Spinal cord (tissue), 10 donors: ENCODE measurements at places on chromosomes 3 and 15.

- no peaks in the 10 kb centered on the region for H3K4me1 ChIP-seq
- no peaks in the 10 kb centered on the region for H3K27me3 ChIP-seq
- no peaks in the 10 kb centered on the region for H3K36me3 ChIP-seq
- no peak overlapping the region for H3K4me3 ChIP-seq
- DNase-seq: no peak
These were observed 117.2 kb downstream of the UACA start for GRCh38 chr15:70646169-70646568.

- H3K4me1 ChIP-seq: no peaks in the 10 kb centered on the region
- no peaks in the 10 kb centered on the region for H3K36me3 ChIP-seq
- H3K27ac ChIP-seq: no peak overlapping the region
- H3K27me3 ChIP-seq: no peaks in the 10 kb centered on the region
- H3K4me3 ChIP-seq: no peak overlapping the region
- DNase-seq: no peak
These were observed 212.5 kb upstream of the UBE2E1 start for GRCh38 chr3:23592961-23593931.

- H3K27ac ChIP-seq: no peak overlapping the region
- H3K4me3 ChIP-seq: no peak overlapping the region
These were observed 135.1 kb downstream of the KCNMB2 start for GRCh38 chr3:178671377-178671776.

GRCh38 chr3:194985031-194985578 lies 285.9 kb downstream of the XXYLT1 start:
- peak; percentile 64 for DNase-seq
- H3K4me1 ChIP-seq: peaks cover 13% of the 10 kb centered on the region
- H3K27me3 ChIP-seq: peaks cover 2% of the 10 kb centered on the region
- H3K36me3 ChIP-seq: no peaks in the 10 kb centered on the region
- H3K27ac ChIP-seq: no peak overlapping the region
- H3K4me3 ChIP-seq: peak overlapping the region; percentile 9

DNA sequence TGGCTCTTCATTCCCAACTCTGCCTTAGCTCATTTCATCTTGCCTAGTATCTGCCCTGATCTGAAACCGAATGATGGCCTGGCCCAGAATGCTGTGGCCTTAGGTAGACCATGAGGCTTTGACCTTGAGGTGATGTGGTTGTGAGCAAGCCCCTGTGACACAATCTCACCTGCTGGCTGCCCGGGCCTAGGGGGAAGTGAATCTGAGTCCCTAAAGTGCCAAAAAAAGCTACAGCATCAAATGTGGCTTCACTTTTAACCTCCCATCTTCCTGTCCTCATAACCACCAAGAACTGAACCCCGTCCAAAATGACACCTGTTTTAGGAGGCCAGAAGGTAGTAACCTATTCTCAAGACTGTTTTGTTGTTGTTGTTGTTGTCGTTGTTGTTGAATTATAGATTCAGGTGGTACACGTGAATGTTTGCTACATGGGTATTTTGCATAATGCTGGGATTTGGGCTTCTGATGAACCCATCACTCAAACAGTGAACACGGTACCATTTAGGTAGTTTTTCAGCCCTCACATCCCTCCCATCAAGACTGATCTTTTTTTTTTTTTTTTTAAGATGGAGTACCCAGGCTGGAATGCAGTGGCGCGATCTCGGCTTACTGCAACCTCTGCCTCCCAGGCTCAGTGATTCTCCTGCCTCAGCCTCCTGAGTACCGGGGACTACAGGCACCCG lies 54.6 kb downstream of the MCCC1 start:
- DNase-seq: no peak
- no peaks in the 10 kb centered on the region for H3K27me3 ChIP-seq
- no peaks in the 10 kb centered on the region for H3K4me1 ChIP-seq
- H3K27ac ChIP-seq: no peak overlapping the region
- peaks cover 20% of the 10 kb centered on the region for H3K36me3 ChIP-seq

DNA sequence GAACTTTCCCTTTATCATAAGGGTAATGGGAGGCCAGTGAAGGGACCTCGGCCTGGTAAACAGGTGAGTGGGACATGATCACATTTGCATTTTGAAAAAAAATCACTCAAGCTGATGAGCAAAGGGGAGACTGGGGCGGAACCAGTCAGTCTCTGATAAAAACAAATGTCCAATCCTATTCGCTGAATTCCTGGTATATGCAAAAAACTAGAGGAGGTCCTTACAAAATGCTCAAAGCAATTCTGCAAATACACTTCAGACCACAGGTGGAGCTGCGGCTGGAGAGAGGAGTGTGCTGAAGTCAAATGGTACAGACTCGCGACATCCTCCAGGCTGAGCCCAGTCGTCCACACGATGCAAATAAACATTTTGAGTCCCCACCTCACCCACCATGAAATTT lies 166.7 kb downstream of the FOXP1 start:
- H3K36me3 ChIP-seq: no peaks in the 10 kb centered on the region
- H3K27ac ChIP-seq: no peak overlapping the region
- DNase-seq: no peak
- no peaks in the 10 kb centered on the region for H3K27me3 ChIP-seq

- no peak for DNase-seq
- no peaks in the 10 kb centered on the region for H3K4me1 ChIP-seq
These were observed 732.9 kb upstream of the BCHE start for GRCh38 chr3:166570102-166570501.

DNA sequence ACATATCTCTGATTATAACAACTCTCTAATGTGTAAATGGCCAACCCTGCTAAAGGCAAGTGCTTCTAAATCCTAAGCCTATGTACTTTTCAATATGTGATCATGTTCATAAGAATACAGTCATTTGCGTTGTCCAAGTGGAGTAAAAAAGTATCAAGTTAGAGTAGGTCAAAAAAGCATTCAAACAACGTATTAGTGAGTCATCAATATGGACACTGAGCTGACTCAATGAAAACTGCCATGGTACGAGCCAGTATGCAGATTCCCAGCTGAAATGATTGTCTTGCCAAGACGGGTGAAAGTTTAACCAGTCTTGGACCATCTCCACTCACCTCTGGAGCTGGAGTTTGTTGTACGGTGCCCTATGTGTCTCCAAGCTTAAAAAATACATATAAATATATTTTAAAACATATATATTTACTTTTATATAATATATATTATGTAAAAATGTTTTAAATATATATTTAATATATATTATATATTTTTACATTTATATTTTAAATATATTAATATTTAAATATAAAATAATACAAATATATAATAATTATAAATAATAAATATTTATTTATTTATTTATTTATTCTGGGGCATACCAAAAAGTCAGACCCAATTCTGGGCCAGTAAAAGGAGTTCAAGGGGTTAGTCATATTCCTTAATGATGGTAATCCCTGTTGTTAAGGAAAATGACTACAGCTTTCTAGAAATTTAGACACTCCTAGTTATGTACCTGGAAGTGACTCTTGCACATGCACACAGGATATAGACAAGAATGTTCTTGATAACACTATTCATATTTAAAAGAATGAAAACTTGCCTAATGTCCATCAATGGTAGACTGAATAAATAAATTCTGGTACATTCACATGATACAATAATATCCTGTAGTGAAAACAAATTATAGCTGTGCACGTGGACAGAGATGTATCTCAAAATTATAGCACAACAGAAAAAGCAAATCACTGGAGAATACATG lies 27.2 kb downstream of the PLSCR4 start:
- no peak overlapping the region for H3K4me3 ChIP-seq
- no peak for DNase-seq
- no peaks in the 10 kb centered on the region for H3K36me3 ChIP-seq

DNA sequence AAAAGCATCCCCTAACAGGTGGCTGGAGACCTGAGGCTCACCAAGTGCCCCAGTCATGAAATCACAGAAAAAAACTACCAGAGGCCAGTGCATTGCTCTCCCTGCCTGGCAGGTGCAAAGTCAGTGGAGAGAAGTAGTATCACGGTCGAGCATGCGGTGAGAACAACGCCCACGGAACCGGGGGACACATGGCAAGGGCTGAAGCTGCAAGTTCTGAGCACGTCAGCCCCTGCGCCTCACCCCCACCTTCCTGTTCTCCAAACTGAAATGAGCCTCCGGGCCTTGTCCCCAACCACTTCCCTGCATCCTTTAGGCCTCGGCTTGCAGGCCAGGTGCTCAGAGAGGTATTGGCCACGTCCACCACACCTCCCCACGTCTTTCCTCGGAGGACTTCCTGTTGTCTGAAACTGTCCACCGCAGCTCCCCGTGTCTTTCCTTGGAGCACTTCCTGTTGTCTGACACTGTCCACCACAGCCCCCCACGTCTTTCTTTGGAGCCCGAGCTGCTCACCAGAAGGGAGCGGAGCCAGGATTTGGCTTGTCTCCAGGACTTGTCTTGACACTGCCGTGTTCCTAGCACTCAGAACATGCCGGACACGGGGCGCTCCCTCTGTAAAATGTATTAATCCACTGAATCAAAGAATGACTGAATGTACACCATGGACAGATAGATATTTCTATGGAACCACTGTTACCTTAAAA lies 43.9 kb downstream of the NSMCE3 start:
- no peak overlapping the region for H3K27ac ChIP-seq
- peaks cover 16% of the 10 kb centered on the region for H3K4me1 ChIP-seq
- peak; percentile 33 for DNase-seq
- H3K4me3 ChIP-seq: no peak overlapping the region
- H3K27me3 ChIP-seq: no peaks in the 10 kb centered on the region
- H3K36me3 ChIP-seq: no peaks in the 10 kb centered on the region

GRCh38 chr3:146189519-146190173 lies 28.7 kb upstream of the PLOD2 start:
- DNase-seq: no peak
- no peak overlapping the region for H3K4me3 ChIP-seq
- no peak overlapping the region for H3K27ac ChIP-seq
- no peaks in the 10 kb centered on the region for H3K36me3 ChIP-seq
- no peaks in the 10 kb centered on the region for H3K27me3 ChIP-seq
- H3K4me1 ChIP-seq: no peaks in the 10 kb centered on the region

DNA sequence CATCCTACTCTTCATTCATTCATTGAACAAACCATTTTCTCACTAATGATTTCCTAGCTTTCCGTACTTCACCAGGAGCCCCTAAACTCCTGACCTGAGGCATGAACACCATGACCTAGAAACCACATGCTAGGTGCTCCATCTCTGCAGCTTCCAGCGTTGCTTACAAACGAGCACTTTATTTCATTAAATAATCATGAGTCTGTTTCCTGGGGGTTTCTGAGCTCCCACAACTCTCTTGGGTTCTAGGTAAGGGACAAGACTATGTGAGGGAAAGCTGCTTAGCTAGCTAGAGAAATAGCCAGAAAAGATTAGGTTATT lies 1.3 kb downstream of the MAP2K1 start:
- H3K27me3 ChIP-seq: no peaks in the 10 kb centered on the region
- no peak for DNase-seq
- peaks cover 20% of the 10 kb centered on the region for H3K4me1 ChIP-seq
- no peaks in the 10 kb centered on the region for H3K36me3 ChIP-seq
- H3K4me3 ChIP-seq: peak overlapping the region; percentile 87

DNA sequence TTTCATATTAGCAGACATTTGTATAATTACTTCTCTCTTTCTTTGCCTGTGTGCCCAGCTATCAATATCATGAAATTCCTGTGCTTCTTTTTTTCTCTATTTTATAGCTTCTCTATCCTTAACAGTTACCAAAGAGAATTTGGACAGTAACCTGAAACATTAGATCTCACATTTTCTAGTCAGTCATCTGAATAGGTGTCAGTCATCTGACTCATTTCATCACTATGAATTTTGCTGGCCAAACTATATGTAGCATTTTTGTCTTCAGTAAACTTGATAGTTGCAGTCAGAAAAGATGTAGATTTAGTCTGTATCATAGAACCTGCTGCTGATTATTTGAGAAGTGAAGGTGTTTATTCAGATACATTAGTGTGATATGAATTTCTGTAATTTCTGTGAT lies 52.6 kb downstream of the HMG20A start:
- no peaks in the 10 kb centered on the region for H3K27me3 ChIP-seq
- no peak overlapping the region for H3K4me3 ChIP-seq
- H3K4me1 ChIP-seq: peaks cover 2% of the 10 kb centered on the region
- no peak overlapping the region for H3K27ac ChIP-seq
- peaks cover 13% of the 10 kb centered on the region for H3K36me3 ChIP-seq

- no peaks in the 10 kb centered on the region for H3K36me3 ChIP-seq
- DNase-seq: peak; percentile 29
- H3K27ac ChIP-seq: no peak overlapping the region
- peaks cover 9% of the 10 kb centered on the region for H3K27me3 ChIP-seq
- no peak overlapping the region for H3K4me3 ChIP-seq
These were observed 112.2 kb upstream of the SLC6A11 start for GRCh38 chr3:10703875-10704274.

DNA sequence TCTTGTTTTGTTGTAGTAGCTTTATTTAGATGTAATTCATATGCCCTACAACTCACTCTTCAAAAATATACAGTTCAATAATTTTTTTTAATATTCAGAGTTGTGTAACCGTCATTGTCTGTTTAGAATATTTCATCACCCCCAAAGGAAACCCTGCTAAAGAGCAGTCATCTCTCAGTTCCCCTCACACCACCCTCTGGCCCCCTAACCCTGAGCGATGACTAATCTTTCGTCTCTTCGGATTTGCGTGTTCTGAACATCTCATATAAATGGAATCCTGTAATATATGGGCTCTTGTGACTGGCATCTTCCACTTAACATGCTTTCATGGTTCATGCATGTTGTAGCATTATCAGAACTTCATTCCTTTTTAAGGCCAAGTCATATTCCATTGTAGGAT lies 183.8 kb downstream of the ATG7 start:
- H3K36me3 ChIP-seq: no peaks in the 10 kb centered on the region
- H3K4me3 ChIP-seq: no peak overlapping the region
- peaks cover 14% of the 10 kb centered on the region for H3K4me1 ChIP-seq
- no peaks in the 10 kb centered on the region for H3K27me3 ChIP-seq
- no peak for DNase-seq

- no peak overlapping the region for H3K4me3 ChIP-seq
- no peak overlapping the region for H3K27ac ChIP-seq
- H3K36me3 ChIP-seq: no peaks in the 10 kb centered on the region
- H3K4me1 ChIP-seq: no peaks in the 10 kb centered on the region
These were observed 152.4 kb upstream of the MRPL3 start for GRCh38 chr3:131655070-131655690.

DNA sequence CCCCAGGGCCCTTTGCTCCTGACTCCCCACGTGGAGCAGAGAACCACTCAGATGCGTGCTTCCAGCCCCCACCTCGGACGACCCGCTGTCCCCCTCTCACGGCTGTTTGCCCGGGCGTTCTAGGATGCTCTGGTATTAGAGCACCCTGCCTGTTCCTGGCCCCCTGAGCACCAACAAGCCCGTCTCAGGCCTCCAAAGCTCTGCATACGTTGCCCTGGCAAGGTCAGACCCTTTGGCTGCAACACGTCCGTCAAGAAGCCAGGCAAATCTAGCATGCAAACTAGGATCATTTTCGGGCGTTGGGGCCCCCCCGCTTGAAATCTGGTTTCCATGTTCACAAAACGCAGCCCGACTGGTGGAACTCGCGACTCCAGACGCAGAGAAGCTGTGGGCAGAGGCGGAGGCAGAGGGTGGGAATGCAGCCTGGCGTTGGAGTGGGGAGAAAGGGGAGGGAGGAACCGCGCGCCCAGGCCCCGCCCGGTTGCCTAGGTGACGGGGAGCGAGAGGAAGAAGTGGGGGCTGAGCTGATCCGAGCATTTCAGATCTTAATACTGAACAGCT lies 86.2 kb upstream of the PIAS1 start:
- peak; percentile 57 for DNase-seq
- H3K4me3 ChIP-seq: peak overlapping the region; percentile 44
- H3K27ac ChIP-seq: peak overlapping the region; percentile 17
- no peaks in the 10 kb centered on the region for H3K36me3 ChIP-seq

GRCh38 chr3:18645619-18646018 lies 220.5 kb upstream of the SATB1 start:
- H3K36me3 ChIP-seq: no peaks in the 10 kb centered on the region
- H3K27me3 ChIP-seq: no peaks in the 10 kb centered on the region
- DNase-seq: no peak
